ENCODE measurements at places on chromosomes 12 and 14.
A peak's percentile ranks its signal among the peaks of the same experiment; 100 is the strongest.

DNA sequence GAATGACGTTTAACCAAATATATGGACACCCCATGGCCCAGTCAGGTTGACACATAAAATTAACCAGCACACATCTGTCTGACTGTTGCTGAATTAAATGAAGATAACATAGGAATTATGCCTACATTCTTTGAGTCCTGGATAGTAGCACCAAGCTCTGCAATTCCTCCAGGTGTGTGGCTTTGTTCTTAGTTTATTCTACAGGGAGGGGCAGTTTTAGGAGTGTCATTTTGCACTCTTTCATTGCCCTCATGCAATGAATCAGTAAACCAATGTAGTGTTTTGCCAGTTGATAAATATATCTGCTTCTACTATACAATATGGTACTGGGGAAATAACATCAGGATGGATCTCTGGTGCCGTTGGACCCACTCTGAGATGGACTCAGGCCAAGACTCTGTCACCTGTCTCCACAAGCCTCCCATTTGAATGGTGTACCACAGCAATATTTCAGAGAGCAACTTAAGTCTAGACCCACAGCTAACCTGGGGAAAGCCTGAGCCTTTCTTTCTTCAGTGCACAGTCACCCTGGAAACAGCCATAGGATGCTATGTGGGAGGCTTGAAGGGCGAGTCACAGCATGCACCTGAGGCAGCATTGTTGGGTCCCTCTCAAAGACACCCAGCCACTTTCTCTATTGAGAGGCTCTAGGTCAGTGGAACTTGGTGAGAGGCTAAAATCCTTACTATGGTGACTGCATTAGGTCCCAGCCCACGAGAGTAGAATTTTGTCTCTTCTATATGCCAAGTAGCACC is 73.2 kb downstream of the ANO4 start:
- DNase-seq = no peak

- no peak for DNase-seq
These were observed 131.8 kb downstream of the NEDD1 start for GRCh38 chr12:97038834-97039233.

DNA sequence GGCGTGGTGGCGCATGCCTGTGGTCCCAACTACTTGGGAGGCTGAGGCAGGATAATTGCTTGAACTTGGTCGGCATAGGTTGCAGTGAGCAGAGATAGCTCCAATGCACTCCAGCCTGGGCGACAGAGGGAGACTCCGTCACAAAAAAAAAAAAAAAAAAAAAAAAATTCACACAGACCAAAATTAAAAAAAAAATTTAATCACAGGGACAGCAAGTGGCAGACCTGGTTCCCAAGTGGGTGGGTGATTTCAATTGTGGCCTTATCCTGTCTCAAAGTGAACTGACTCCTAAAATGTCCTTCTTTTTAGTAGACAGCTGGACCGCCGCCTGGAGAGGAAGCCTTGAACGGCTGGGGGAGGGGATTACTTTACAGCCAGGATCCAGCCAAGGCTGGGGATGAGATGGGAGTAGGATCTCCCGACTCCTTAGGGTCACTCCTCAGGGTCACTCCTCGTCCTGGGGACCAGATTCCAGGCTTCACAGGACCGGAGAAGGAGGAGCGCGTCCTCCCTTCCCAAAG is 1.5 kb upstream of the KCNH3 start:
- no peak for DNase-seq

- DNase-seq = peak; percentile 71
These were observed at the start of gene HOXC4 for GRCh38 chr12:54053751-54054741. Gene HOXC4 (plus strand): TSS chr12:54053835. CDS start chr12:54053923, 88 bp downstream.

DNA sequence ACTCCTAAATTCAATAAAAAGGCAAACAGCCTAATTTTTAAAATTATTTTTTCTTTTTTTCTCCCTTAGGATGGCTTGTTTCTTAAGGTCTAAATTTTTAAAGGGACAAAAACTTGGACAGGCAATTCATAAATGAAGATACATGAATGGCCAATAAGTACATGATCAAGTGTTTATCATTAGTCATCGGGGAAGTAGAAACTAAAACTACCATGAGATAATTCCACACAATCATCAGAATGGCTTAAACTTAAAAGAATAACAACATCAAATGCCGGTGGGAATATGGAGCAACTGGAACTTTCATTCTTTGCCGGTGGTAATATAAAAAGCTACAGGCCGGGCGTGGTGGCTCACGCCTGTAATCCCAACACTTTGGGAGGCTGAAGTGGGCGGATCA is 29.1 kb downstream of the MOK start:
- no peak for DNase-seq

- no peak for DNase-seq
These were observed 101.6 kb downstream of the SOX5 start for GRCh38 chr12:23847857-23848256.

DNA sequence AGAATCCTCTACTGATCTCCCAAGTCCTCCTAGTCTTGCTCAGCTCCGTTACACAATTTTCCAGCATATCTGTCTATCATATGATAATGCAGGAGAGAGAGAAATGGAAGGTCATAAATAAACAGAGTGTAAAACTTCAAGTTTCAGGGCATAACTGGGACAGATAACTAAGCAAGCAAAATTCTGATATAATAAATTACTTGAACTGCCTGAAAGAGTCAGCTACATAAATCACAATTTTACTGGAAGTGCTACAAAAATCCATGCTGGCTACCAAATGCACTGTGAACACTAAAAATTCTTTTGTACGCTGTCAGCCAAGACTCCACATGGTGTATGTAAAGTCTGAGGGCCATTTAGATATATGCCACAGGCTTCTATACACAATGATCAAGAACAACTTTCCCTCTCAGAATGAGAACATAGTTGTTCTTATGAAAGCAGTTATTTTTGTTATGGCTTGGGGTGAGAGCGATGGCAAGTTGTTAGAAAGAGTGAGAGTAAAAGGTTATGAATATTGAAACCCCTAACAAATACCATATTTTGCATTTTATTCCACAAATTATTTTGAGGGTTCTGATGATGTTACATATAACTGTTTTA is 41.1 kb downstream of the GRIP1 start:
- no peak for DNase-seq

GRCh38 chr12:113831016-113831415 is 135.1 kb downstream of the RBM19 start:
- DNase-seq = peak; percentile 75

DNA sequence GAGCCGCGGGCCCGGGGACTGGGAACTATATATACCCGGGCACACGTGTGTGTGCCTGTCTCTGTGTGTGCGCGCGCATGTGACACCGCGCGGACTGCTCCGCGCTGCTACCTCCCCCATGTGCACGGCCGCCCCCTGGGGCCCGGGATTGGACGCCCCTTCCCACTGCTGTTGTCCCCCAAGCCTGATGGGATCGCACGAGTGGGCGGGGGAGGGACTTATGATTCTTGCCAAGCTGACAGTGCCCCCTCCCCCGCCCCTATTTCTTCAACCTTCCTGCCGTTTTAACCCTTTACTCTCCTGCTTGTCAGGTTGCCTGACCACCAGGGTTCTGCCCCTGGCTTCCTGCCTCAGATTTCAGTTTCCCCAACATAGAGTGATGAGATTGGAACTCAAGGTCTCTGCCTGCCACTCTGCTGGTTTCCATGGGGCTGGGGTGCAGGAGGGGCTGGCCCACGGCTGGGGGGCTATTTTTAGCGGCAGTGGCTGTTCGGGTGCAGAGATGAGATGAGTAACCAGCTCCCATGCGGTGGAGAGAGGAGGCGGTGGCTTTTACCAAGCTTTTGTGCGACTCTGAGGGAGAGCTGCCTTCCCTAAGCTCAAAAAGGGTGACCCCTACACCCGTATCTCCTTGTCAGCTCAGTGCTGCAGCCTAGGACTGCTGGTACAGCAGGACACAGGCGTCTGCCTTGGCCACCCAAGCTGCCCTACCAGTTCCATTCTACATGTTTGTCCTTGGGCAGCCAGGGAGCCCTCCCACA is at the start of gene DDN:
Gene DDN, minus strand, starts transcription at position 5 of the 761 bp plus-strand sequence. CDS start 88 bp downstream, outside the sequence.
- DNase-seq = peak; percentile 91

- no peak for DNase-seq
These were observed 290.4 kb downstream of the SLC16A7 start for GRCh38 chr12:59886131-59886733.

- peak; percentile 29 for DNase-seq
These were observed 24.2 kb downstream of the PARPBP start for GRCh38 chr12:102144221-102144620.

GRCh38 chr12:46926526-46926925 is 100.7 kb upstream of the SLC38A4 start:
- no peak for DNase-seq

GRCh38 chr12:19144985-19145384 is 15.5 kb downstream of the PLEKHA5 start:
- DNase-seq = no peak

DNA sequence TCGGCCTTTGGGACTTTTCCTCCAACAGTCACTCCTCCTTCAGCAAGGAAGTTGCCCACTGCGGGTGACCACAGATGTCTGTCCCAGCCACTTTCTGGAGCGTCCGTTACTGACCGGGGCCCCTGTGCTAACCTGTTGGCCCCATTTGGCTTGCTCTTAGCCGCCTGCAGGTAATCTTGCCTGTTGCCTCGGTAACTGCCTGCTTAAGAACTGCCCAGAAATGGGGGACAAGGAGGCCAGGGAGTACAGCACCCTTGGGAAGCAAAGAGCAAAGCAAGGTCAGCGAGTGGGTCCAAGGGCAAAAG is 338.8 kb upstream of the SFSWAP start:
- DNase-seq = no peak

DNA sequence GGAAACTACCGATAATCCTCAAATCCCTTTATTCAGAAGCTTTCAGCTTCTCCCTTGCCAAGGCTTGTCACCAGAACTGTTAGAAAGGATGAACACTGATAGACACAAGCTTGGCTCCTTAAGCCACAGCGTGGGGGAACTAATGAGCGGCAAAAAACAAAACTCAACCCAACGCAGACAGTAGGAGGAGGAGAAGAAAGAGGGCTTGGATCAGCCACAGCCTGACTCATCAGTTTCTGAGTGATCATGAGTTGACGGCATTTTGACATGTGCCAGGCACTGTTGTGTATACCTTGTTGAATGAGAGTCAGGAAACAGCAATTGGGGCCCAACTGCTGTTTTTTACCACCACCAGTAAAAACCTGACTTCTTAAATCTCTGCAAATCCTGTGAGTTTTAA is 23.7 kb downstream of the PLXNC1 start:
- no peak for DNase-seq

DNA sequence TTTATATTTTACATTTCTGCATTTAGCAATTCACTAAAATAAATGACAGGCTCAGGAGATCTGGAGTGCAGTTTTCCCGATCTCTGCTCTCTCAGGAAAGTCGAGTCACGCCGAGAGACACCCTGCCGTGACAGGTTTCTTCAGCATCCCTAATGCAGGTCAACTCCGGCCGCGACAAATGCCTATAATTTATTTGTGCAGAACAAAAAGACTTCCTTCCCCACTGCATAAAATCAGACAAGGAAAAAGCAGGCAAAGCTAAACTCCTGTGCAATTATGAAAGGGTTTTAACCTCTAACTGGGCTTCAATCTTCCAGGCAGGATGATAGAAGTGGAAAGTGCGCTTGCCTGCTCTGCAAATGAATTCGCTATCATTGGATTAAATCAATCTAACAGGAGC is 28.1 kb downstream of the SPRING1 start:
- DNase-seq = no peak

GRCh38 chr14:64637735-64638473 is 66.3 kb upstream of the PLEKHG3 start:
- DNase-seq = no peak

GRCh38 chr12:24970177-24970576 is 21.3 kb upstream of the BCAT1 start:
- no peak for DNase-seq

DNA sequence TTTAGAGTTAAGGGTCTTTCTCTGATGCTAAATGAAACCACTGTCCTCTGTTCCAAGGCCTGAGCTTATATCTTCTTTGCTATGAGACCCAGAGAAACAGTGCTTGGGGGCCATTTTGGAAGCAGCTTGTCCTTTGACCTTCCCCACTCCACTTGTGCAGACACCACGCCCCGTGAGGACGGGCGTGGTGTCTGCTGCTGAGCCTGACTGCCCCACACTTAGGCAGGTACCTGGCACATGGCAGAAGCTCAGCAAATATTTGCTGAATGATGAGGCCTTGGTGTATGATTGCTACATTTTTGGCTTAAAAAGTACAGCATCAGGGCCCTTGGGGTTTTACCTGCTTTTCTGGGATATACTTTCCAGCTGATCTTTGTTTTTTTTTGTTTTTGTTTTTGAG is 69.9 kb downstream of the RASSF3 start:
- no peak for DNase-seq

- DNase-seq = no peak
These were observed 68.8 kb downstream of the SLC24A4 start for GRCh38 chr14:92391726-92392125.

DNA sequence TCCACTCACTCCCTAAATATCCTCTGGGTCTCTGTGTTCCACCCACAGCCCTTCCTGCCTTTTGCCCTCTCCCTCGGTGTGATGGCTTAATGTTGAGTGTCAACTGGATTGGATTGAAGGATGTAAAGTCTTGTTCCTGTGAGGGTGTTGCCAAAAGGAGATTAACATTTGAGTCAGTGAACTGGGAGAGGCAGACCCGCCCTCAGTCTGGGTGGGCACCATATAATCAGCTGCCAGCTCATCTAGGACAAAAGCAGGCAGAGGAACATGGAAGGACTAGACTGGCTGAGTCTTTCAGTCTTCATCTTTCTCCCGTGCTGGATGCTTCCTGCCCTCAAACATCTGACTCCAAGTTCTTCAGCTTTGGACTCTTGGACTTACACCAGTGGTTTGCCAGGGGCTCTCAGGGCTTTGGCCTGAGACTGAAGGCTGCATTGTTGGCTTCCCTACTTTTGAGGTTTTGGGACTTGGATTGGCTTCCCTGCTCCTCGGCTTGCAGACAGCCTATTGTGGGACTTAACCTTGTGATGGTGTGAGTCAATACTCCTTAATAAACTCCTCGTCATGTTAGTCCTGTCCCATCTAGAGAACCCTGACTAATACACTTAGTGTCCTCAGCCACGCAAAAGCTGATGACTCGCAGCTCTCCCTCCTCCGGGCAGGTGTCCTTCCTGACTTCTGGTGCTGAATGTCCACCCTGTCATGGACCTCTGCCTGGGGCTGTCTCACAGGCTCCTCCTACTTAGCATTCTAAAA is 5.9 kb downstream of the DGLUCY start:
- DNase-seq = peak; percentile 97

- DNase-seq = no peak
These were observed 1.6 kb upstream of the NFATC4 start for GRCh38 chr14:24366413-24366720.

DNA sequence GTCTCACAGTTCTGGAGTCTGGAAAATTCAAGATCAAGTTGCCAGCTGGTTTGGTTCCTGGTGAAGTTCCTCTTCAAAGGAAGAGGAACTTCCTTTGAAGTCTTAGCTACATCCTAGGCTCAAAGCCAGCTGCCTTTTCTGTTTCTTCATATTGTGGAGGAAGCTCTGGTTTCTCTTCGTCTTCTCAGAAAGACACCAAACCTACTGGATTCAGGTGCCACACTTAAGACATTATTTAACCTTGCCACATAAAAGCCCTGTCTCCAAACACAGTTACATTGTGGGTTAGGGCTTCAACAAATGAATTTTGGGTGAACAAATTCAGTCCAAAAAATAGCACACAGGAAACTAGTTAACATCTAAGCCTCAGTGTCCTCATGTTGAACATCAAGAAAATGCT is 1019.8 kb downstream of the GALC start:
- no peak for DNase-seq

- DNase-seq = no peak
These were observed 583.7 kb upstream of the USP15 start for GRCh38 chr12:61676520-61676919.
